SIG-M5 (cell line): ENCODE measurements at places on chromosomes 1 and 21.

- no peak for DNase-seq
These were observed 273.1 kb upstream of the SNX7 start for GRCh38 chr1:98388441-98388840.

DNA sequence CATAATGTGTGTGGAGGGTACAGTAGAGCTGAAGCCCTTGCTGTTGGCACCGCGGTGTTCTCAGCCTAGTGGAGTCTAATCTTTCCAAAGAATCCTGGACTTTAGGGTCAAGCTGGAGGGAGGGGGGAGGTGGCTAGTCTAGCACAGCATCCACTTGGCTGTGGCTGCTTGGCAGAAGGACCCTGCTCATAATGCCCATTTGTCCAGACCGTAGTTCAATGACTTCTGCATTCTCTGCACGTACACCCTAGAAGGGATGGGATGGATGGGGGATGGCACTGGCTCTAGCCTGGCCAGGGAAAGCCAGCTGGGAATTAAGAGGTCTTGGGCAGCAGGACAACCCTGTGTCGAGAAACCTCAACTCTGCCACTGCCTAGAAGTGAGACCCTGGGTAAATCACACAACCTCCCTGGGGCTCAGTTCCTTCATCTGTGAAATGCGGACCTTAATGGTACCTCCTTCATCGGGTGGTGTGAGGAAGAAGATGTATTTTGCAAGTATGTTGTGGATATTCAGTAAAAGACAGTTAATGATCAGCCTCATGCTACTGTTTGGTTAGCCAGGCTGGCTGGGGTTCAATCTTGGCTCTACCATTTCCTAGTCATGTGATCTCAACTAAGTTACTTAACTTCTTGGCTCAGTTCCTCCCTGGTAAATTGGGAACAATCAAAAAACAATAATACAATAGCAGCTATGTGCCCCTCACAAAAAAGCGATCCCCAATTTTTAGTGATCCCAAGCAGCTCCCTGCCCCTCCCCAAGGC lies 27.2 kb upstream of the CLIC4 start:
- DNase-seq, result no peak

DNA sequence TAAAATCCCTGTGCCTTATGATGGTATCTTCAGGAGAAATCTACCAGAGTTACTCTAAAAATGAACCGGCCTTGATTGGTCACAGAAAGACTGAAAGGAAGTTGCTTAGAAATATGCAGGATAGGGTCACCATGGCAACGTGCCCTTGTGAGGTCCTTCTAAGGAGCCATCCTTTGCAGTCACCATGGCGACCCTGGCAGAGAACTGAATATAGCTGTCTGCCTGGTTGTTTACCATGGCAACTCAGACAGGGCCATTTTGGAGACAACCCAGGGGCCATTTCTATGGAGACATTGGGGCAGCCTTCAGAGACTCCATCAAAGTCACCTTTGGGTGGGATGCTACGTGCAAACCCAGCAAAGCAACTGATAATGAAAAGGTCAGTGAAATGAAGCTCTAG lies 43.0 kb downstream of the SNX7 start:
- no peak for DNase-seq

DNA sequence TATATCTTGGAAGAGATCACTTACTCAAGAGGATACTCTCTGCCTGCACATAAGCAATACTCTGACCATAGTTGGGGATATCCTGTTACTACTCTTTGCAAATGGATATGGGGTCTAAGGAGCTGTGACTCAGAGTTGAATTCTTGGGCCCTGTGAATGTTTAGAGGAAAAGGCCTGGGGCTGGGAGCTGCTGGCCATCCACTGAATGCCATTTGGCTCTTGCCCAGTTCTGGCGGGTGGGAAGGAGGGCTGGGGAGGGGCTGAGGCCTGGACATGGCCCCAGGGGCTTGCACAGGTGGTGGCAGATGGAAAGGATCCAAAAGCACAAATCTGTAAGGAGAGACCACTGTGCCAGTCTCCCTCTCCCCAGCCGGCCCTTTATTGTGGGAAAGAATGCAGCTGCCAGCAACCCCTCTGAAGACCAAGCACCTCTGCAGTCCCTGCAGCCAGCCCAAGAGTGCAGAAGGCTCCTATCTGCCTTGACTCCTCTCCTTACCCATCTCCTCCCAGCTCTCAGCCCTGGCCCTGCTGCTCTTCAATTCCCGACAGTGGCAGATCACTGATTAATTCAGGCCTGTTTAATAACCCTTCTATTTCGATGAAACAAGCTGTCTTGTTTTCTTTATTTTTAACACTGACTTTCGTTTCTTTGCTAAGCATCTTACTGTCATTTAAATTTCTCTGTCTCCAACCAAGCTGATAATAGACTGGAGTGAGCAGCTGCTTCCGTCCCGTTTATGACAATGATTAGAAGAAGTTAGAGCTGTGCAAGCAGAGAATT lies 12.1 kb downstream of the PLXNA2 start:
- DNase-seq, result no peak

DNA sequence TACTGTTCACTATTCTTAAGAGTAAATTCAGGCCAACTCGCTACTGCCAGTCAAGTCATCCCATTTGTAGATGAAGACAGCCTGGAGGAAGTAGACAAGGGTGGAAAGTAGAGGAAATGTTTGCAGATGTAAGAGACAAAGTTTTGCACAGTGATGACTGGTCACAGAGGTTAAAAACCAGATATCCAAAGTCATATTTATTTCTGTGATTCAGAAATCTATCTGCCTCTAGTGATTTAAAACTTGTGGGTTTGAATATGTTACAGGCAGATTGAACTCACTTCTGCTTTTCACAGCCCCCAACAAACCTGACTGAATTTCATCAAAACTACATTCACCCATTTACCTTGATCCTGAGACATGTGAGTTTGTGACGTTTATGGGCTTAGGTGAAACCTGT lies 484.7 kb upstream of the C1orf87 start:
- no peak for DNase-seq

DNA sequence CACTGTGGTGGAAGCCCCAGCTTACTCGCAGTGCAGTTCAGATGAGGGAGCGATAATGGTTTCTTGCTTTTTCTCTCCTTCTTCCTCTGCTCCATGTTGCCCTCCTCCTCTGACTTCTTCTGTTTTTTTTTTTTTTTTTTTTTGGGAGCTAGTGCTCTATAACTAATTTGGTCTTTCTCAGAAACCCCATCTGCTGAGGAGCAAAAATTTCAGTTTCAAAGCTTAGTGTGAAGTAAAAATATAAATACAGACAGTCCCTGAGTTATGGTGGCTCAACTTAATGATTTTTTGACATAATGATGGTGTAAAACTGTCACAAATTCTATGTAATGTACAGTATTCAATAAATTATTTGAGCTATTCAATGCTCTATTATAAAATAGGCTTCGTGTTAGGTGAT lies 120.7 kb downstream of the TBX19 start:
- no peak for DNase-seq
